Left renal pelvis (tissue), 4 donors: ENCODE measurements at places on chromosomes 1 and 21. TPM values are rescaled to one million over a fixed set of nuclear protein-coding genes. Genes with fewer than 3 reads are reported as not detected.

Gene FALEC
- 1.1 TPM for polyA plus RNA-seq

DNA sequence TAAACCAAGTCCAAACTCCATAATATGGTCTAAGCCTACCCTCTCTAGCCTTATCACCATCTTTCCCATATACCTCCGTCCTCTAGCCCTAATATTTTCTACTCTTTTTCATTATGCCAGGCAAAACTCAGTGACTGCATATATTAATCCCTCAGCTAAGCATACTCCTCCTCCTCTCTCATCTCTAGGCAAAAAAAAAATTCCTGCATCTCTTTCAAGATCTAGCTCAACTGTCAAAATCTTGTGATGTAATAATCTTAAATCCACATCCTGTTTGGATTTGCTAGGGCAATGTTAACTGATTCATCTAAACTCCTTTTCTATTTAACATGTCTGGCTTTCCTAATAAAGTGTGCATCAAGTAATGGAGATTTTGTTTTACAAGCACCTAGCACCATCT, 20.4 kb downstream of the PRPF38A start:
- DNase-seq: no peak

Gene DMBX1
- polyA plus RNA-seq: not detected

Gene MPZ
- 5.4 TPM for polyA plus RNA-seq

- no peak for DNase-seq
Observed at GRCh38 chr1:98761219-98761865, 99.8 kb downstream of the SNX7 start.

DNA sequence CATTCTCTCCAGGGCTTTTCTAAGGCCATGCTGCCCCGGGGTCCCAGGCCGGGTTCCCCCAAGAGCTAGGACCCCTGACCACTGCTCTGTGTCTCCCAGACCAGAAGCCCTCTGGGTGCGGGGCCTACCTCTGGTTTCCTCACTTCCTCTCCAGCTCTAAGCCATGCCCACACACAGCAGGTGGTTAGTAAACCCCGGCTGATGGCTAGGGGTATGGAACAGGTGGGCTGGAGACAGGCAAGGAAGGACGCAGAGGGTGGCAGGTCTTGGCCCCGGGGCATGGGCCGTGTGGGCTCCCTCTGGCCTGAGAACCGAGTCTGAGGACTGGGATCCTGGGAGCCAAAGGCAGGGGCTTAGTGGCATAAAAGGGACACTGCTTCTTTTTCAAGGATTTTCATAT, 15.9 kb upstream of the PLCH2 start:
- DNase-seq: no peak

DNA sequence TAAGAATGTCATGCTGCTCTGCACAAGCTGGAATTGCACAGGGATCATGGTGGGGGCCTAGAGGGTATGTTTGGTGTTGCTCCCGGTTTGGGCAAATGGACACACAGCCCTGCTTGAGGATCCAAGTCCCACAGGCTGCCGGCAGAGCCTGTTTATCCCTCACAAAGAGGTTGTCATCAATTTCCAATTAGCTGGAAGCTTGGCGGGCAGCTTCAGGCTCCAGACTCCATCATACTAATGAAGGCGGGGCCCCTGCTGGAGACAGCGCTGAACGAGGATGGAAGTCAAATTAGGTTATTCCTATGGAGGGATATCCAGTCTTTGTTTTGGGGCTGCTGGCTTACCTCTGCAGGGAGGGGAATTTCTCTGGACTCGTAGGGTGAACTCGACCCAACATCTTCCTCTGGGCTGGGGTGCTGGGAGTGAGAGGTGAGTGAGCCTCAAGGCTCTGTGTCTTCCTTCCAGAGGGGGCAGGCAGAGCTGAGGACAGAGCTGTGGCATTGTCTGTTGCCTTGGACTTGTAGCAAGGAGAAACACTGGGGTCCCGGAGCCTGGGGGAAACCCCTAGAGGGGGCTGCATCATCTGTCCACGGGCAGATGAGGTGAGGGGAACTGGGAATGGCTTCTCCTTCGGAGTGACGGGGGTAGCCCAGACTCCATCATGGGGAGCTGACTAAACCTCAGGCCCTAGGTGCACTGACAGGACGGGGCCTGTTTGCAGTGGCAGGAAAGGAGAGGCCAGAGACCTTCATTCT, 24.9 kb upstream of the PARP1 start:
- no peak for DNase-seq

Gene SMCP
- polyA plus RNA-seq: not detected
